ENCODE measurements at places on chromosomes 4 and X. TPM values are rescaled to one million over a fixed set of nuclear protein-coding genes. Genes with fewer than 3 reads are reported as not detected.
A peak's percentile ranks its signal among the peaks of the same experiment; 100 is the strongest.

GRCh38 chrX:124764354-124764753, 418.0 kb downstream of the SH2D1A start:
- DNase-seq, result no peak

GRCh38 chr4:99403380-99404184, 31.6 kb downstream of the ADH7 start:
- no peak for DNase-seq

DNA sequence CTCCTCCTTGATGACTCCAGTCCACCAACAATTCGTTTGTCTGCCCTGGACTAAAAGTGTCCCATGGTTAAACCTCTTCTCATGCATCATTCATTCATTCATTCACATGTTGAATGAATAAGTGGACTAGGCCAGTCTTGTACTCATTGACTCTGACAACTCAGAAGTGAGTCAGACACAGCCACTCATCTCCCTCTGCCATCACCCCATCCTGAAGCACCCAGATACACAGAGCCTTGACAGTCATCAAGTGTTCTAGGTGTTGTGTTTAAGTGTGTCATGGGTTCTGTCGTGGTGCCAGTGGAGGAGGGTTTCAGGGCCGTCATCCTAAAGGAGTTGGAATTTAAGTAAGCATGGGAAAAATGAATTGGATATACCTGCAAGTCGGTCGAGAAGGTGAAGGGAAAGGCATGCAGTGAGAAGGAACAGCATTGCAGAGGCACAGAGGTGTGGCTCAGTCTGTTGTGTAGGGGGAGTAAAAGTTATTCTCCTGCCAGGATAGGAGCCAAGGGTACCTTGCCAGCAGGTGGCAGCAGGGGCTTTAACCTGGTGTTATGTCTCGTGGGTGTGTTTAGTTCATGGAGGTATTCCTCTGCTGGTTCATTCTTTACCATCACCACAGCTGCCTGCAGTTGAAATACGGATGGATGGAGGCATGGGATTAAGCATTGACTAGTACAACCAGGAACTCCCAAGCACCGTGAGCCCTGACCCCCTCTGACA, 18.3 kb downstream of the MAGED2 start:
- no peak for DNase-seq

DNA sequence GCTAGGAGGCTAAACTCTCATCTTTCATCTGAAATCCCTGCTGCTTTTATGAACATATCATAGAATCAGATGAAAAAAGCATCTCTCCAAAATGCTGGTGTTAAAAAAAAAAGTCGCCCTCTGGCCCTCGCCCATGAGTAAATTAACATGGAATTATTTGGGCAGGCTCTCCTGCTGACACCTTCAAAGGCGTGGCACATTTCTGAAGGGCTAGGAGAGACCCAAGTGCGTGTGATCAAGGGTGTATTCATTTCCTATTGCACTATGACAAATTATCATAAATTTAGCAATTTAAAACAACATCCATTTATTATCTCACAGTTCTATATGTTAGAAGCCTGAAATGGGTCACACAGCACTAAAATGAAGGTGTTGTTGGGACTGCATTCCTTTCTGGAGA, 5.1 kb downstream of the ANXA3 start:
- no peak for DNase-seq

GRCh38 chr4:108693211-108693610, 42.8 kb downstream of the OSTC start:
- DNase-seq, result no peak

- DNase-seq, result no peak
These were observed 18.5 kb upstream of the CXCL3 start for GRCh38 chr4:74056858-74057562.

DNA sequence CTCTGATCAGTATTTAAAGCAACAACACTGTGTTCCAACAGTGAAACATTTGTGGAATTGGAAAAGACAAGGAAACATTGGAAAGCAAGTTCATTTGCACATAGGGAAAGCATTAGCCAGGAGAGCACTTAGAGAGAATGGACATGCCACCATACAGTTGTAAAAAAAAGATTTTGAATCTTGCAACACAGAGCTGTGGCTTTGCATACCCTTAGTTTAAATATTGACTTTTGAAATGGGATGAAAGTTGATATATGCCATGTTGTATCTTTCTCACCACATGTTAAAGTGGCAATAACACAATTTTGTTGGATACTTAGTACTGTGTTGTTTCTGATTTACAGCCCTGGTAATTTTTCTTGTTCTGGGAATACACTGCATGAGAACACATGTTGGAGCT, 208.1 kb downstream of the BMPR1B start:
- no peak for DNase-seq

- no peak for DNase-seq
These were observed 142.8 kb downstream of the MGST2 start for GRCh38 chr4:139808381-139808807.

DNA sequence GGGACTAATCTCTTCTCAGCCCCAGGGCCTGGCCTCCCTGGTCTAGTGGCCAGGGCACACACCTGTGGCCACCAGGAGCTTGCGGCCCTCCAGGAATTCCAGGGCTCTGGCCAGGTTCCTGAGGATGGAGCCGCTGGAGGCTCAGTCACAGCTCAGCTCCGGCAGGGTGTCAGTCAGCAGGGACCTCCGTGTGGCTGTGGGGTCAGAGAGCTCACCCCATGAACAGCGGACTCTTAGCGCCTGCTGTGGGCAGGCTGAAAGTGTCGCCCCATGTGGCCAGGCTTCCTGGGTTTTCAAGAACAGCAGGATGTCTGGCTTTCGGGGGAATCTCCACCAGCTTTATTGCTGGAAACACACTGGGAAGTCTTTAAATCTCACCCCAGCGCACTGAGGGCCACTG, 19.3 kb upstream of the SH3TC1 start:
- no peak for DNase-seq

GRCh38 chrX:81082649-81083048, 119.1 kb downstream of the HMGN5 start:
- no peak for DNase-seq

- no peak for DNase-seq
These were observed 24.2 kb downstream of the IQSEC2 start for GRCh38 chrX:53257166-53257565.

- DNase-seq, result no peak
These were observed 20.3 kb downstream of the NPY2R start for GRCh38 chr4:155228713-155229112.

DNA sequence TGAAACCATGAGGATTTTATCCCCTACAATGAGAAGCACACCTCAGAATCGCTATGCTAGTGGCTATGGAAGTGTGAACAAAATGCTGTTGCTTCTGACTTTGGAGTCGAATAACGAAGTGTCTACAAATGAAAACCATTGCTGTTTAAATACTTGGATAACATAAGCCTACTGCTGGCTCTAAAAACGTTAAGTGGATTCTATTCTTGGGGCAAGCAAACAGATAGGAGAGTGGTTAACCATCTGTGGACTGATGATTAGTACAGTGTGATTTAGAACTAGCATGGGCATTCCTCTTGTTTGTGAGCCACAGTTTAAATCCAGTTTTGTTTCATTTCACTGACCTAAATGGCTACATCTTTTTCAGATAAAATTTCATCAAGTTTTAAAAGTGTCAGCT, 109.7 kb upstream of the PNPLA4 start:
- no peak for DNase-seq

GRCh38 chr4:165301833-165302232, 25.6 kb upstream of the MSMO1 start:
- DNase-seq, result no peak

GRCh38 chr4:65482410-65482809, 187.9 kb downstream of the EPHA5 start:
- no peak for DNase-seq

GRCh38 chr4:95263391-95263790, 285.4 kb downstream of the UNC5C start:
- DNase-seq, result no peak

GRCh38 chr4:152668338-152668964, 11.3 kb downstream of the TMEM154 start:
- no peak for DNase-seq

- DNase-seq, result peak; percentile 57
These were observed 81.7 kb downstream of the PDGFC start for GRCh38 chr4:156889616-156890594.

GRCh38 chrX:15947648-15948317, 93.2 kb upstream of the AP1S2 start:
- DNase-seq, result no peak

DNA sequence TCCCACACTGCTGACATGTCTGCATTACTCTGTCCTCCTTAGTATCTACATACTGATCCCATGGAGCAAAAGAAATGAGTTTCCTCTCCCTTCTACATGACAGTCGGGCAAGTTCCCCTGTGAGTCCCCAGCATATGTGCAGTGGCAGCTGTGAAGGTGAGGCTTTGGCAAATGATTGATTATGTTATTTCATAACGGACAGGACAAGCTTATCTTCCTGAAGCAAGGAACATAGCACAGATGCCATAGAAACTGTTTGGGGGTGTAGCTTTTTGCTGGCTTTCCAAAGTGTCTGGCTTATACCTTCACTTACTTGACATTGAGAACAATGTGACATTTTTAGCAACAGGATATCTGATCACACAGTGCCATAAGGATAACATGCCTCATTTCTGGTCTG, 136.8 kb upstream of the PDLIM3 start:
- DNase-seq, result no peak

GRCh38 chr4:79578606-79579005, 170.6 kb upstream of the GK2 start:
- DNase-seq, result no peak

DNA sequence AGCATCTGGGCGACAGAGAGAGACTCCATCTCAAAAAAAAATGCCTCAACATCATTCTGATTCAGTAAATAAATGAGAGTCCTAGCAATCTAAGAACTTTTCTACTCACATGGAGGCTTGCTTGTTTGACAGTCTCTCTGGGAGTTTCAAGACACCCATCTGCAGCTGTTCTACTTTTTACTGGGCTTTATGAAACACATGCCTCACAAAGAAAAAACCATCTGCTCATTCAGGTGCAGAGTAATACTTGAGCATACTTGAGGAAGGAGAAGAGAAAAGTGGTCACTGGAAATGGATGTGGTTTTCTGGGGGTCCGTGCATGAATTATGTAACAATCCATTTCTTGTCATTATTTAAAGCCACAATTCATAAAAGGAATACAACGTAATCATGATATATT, 87.1 kb upstream of the DDX53 start:
- no peak for DNase-seq

- no peak for DNase-seq
These were observed 47.0 kb downstream of the AFF1 start for GRCh38 chr4:86981789-86982188.

- DNase-seq, result no peak
These were observed 146.0 kb downstream of the PJA1 start for GRCh38 chrX:69019073-69019890.

- DNase-seq, result no peak
These were observed 23.7 kb upstream of the UBA1 start for GRCh38 chrX:47169726-47170515.

- no peak for DNase-seq
These were observed 294.2 kb upstream of the FTHL17 start for GRCh38 chrX:31366041-31366440.

- DNase-seq, result no peak
These were observed 30.5 kb downstream of the CNGA2 start for GRCh38 chrX:151765026-151765425.

GRCh38 chrX:81542255-81542654, 340.4 kb downstream of the SH3BGRL start:
- no peak for DNase-seq

- no peak for DNase-seq
These were observed 67.9 kb downstream of the SMARCA5 start for GRCh38 chr4:143581331-143581946.

GRCh38 chr4:118942465-118942864, 53.8 kb downstream of the SYNPO2 start:
- no peak for DNase-seq

- DNase-seq, result no peak
These were observed 11.8 kb downstream of the DAPP1 start for GRCh38 chr4:99828477-99828876.

GRCh38 chr4:99024481-99025275, 29.2 kb downstream of the METAP1 start:
- no peak for DNase-seq

DNA sequence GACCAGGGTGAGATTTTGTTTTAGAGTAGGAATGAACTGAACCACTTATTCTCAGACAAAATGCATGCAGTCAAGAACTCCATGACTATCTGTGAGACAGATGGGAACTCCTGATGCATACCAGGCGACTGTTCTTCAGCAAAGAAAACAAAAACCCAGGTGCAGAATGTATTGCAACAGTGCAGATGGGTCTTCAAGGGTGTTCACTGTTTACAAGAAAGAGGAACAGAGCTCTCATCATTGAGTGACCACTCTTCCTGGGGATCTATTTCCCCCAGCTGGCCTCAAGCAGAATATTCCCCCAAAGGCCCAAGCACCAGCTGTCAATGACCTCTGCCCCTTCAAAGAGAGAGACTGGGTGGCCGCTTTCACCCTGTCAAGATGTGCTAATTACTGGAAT, 39.7 kb upstream of the BMP3 start:
- DNase-seq, result no peak

DNA sequence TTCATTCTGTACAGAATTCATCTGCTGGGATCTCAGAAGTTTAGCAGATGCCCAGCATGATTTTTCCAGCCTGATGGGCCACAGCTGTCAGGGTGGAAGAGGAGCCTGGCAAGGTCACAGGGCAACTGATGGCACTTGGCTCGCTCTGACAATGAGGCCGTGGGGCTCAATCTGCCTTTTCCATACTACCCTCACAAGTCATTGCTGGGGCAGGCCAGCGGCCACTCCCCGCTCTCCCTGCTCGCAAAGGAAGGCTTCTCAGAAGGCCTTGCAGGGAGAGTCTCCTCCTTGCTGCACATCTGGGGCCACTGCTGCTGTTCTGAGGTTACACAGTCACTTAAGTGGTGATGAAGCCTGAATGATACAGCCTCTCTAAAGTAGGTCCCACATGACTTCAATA, 349.1 kb downstream of the NR3C2 start:
- DNase-seq, result no peak

GRCh38 chr4:147123146-147123545, 177.5 kb upstream of the TTC29 start:
- no peak for DNase-seq

- DNase-seq, result no peak
These were observed 315.3 kb downstream of the PTTG2 start for GRCh38 chr4:38275331-38276100.

Gene CXCL3
- 2.4 TPM for total RNA-seq

Gene CDX4
- not detected for total RNA-seq

Gene RGN
- total RNA-seq, result 4.4 TPM

Gene PASD1
- not detected for total RNA-seq

Gene CITED1
- total RNA-seq, result 2.3 TPM

Gene MAGEA4
- total RNA-seq, result not detected

Gene FRMD7
- total RNA-seq, result 0.10 TPM

Gene SLC49A3
- total RNA-seq, result 3.1 TPM

Gene CPZ
- total RNA-seq, result not detected

Gene RASL11B
- total RNA-seq, result not detected

Gene FGFBP2
- 1.0 TPM for total RNA-seq

Gene KCTD8
- 2.3 TPM for total RNA-seq

Gene FHDC1
- 0.54 TPM for total RNA-seq

Gene TMPRSS11D
- not detected for total RNA-seq

Gene CCDC120
- 1.0 TPM for total RNA-seq

Gene LETM1
- total RNA-seq, result 38.6 TPM

All from psoas muscle (tissue), 8 donors.